ENCODE measurements at places on chromosomes 12 and 14. TPM values are rescaled to one million over a fixed set of nuclear protein-coding genes. Genes with fewer than 3 reads are reported as not detected.

IFT43 gene
- 11.1 TPM for total RNA-seq

DNA sequence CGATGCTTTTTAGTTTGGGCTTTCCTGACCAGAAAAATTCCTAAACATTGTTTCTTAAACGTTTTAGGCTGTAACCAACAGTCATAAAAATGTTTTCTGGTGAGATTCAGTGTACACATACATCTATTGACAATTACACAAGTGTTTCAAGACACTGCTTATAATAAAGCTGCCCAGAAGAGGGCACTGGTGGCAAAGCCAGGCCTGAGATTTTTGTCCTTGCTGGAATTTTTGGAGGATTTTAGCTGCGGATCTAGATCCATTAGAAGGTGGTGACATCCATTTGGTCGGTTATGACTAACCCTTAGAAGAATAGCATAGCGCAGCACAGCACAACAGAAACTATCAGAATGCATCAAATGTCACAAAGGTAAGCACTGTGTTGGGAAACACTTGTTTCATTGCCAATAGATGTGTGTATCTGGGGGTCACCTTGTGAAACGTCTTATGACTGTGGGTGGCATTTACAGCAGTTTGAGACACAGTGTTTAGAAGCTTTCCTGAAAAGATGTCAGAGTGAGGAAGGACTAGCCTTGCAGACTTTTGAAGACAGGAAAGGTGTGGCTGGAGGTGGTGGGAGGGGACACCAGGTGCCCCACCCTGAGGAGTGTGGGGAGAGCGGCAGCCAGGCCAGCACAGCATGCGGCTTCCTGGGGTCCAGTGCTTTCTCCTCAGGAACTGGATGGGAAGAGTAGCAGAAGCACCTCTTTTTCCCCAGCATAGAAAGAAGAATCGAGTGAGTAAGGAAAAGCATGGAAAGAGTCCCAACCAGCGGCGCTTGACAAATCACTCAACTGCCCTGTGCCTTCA is 54.7 kb upstream of the FKBP4 start:
- DNase-seq = no peak

DNA sequence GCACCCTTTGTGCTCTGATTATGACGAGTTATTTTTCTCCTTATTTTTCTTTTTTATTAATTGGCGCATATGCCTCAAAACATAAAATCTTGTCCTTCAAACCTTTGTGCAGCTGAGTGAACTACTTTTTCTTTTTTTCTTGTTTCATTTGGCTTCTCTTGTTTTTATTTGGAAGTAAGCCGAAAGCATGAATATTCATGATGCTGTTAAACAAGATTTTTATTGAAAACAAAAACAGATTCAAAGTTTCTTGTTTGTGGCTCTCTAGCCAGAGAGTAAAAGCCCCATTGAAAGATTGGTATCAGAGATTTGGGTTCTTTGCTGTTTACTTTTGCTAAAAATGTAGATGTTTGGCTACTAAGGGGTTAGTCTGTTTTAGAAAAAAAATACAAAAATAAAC is 183.8 kb downstream of the TMEM132C start:
- no peak for DNase-seq

DNA sequence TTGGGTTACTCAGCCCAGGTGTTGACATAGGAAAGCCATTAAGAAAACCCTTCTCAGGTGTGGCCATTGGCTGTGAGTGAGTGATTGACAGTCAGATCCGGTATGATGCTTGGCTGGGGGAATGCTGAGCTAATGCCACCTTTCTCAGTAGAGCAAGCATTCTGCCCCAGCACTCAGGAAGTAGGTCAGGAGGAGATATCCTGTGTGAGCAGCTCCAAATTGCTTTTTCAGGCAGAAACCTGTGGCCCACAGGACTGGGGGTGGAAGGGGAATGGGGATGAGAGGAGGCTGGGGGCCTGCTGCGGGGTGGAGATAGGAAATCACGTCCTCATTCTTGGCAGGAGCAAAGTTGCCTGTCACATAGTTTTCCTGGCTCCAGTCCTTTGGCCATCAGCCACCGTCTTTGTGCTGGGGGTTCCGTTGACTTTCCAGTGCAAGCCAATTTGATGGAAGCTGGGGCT is 55.7 kb downstream of the NINJ2 start:
- DNase-seq = no peak

BBOF1 gene
- 2.4 TPM for total RNA-seq

DNA sequence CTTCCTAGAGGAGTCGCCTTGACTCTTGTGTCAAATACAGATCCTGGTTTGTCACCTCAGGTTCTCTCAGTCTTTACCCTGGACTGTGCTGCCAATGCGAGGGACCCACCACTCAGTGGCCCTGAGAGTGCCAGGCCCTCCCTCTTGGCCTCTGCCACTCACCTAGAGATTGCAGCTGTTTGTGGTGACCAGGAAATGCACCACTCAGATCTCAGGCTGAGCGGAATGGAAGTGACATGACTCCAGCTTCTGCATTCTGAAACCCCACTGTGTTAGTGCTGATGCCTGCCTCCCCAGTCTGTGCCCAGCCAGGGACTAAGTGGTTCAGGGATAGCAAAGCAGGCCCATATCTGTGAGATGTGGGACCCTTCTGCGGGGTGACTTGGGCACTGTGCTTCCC is 27.8 kb upstream of the NEDD1 start:
- DNase-seq = no peak

NGB gene
- total RNA-seq = not detected

DNA sequence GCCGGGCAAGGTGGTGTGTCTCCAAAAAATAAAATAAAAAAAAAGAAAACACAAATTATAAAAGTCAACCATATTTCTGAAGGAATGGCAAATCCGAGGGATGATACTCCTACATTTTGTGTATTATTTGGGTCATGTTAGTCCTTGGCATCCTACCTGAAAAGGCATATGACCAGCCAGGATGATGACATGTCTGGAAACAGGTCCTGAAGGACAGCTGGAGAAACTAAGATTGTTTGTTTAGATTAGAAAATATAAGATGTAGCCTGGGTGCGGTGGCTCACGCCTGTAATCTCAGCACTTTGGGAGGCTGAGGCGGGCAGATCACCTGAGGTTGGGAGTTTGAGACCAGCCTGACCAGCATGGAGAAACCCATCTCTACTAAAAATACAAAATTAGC is 47.6 kb upstream of the FOXJ2 start:
- DNase-seq = no peak

DNA sequence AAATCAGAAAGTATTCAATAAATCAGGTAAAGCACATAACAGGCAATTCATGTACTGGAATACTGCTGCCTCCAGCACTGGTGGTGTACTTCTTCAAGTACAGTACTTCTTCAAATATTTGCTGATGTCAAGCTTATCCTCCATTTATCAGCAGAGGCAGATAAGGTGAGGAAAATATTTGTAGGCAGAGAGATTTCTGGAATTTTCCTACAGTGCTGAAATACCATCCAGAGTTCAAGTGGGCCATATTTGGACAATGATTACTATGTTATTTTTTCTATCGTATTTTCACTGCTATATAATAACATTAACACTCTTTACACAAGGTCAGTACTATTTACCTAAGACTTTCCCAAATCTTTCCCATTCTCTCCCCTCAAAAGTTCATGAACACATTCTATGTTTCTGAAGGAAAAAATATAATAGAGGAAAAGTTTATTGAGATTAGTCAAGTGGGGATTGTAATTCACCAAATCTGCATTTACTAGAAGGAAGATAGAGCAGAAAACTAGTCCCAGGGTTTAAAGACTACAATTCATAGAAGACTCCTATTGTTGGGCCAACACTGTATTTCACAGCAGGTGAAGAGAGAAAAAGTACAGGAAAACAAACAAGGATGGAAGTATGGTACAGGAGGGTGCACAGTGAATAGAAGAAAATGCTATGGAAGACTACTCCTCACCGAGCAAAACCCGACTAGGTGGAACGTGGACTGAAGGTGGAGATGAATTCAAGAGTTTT is 141.1 kb downstream of the PAWR start:
- no peak for DNase-seq

OTOGL gene
- total RNA-seq = not detected

- DNase-seq = no peak
Measured at GRCh38 chr14:86802726-86803125, 1190.3 kb downstream of the GALC start.

AMN gene
- total RNA-seq = 2.6 TPM

- no peak for DNase-seq
Measured at GRCh38 chr12:62127516-62127915, 132.7 kb upstream of the USP15 start.

AVPR1A gene
- not detected for total RNA-seq

GRCh38 chr14:69043596-69044260 is 64.6 kb upstream of the ACTN1 start:
- DNase-seq = no peak

DNA sequence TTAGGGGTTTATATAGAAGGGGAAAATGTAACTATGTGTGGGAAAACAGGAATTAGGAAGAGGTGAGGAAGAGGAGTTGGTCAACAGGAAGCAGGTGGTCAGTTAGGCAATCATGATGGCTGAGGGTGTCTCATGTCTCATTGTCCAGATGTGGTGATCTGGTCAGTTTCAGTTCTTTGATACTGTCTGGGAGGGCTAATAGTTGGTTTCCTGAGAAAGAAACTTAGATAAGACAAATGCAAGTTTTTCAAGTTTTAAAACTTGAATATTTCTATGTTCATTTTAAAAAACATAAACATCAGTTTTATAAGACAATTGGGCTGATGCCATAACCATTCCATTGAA is 1121.8 kb upstream of the USP15 start:
- DNase-seq = no peak

DNA sequence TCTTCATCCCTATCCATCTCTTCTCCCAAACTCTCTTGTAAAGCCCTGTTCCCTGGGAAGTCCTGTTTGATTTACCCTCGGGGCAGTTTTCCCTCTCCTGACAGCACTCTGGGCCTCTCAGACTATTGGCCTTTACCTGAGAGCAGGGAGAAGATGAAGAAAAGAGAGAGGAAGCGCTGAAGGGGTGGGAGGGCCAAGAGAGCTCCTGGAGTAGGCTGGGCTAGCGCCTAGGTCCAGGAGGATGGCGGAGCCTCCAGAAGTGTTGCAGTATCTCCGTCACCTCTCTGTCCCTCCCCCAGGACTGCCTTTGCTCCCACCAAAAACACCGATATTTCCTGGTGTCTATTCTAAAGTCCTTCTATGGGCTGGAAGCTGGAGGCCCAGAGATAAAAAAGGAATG is 5.7 kb upstream of the IGFBP6 start:
- DNase-seq = no peak

- no peak for DNase-seq
Measured at GRCh38 chr14:94196057-94196456, 21.9 kb downstream of the PPP4R4 start.

TAS2R8 gene
- not detected for total RNA-seq

- no peak for DNase-seq
Measured at GRCh38 chr12:83527810-83528209, 841.1 kb downstream of the TMTC2 start.

- DNase-seq = no peak
Measured at GRCh38 chr12:106360400-106360994, 2.9 kb downstream of the POLR3B start.

DNAAF2 gene
- 8.0 TPM for total RNA-seq
